ENCODE measurements at places on chromosomes 7 and 10.

DNA sequence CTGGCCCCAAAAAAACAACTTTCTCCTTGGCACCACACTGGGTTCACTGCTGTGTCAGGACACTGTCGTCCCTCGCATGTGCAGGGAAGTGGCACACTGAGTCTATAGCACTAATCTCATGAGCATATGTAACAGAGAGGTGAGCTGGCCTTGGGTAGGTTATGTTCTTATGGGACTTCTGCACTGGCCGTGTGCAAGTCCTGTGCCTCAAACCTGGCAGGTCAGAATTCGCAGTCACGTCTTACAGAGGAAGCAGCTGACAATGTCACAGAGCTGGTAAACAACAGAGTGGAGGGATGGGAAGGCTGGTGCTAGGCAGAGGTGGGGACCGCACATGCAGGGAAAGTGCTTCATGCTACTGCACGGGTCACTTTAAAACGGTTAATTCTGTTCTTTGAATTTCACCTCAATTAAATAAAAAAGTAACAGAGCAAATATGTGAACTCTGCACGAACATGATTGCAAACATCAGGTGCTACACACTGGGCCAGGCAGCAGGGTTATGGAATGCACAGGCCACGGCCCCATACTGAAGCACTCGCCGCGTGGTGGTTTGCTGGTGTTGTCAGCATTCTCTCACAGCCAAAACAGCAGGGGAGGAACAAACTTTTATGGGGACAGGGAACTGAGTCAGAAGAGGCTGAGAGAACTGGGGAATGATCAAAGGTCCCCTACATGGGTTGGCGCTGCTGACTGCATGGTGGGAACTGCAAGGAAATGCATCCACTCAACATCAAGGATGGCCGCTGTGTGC lies 54.2 kb downstream of the VOPP1 start:
- no peak for DNase-seq

DNA sequence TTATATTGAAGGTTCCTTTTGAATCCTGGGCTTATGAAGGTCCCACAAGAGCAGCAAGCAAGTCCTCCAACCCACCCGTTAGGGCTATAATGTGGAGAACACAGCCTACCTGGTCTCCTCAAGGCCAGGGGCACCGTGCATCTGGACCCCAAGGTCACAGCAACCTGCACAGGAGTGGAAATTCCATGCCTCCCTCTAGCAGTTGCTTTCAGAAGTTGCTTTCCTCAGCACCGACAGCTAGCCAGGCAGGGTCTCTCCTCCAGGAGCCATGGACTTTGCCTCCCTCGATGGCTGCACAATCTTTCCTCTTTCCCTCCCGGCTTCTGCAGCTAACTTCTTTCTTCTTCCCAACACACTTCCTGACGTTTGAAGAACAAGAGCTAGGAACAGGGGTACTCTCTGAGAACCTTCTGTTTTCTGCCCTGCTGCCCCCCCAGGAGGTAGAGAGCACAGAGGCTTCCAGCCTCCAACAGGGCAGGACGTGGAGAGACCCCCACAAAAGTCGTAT lies 149.8 kb downstream of the PTPN20 start:
- no peak for DNase-seq

DNA sequence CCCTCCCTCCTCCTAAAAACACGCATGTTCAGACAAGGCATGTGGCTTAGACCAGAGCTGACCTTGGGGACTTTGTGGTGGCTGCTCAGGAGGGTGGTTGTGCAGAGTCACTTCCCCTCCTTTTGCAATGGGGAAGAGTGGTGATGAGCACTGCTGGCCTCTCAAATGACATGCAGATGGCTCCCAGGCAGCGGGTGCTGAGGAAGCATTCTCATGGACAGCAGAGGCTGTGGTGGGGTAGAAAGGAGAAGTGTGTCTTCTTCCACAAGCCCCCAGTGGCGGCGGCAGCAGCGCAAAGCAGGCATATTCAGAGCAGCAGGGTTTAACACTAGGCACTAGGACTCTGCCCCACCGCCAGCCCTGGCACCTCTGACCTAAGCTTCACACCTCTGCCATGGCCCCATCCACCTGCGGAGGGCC lies 105.9 kb upstream of the ANLN start:
- no peak for DNase-seq

- DNase-seq = no peak
These were observed 18.8 kb downstream of the REEP3 start for GRCh38 chr10:63539994-63540393.

DNA sequence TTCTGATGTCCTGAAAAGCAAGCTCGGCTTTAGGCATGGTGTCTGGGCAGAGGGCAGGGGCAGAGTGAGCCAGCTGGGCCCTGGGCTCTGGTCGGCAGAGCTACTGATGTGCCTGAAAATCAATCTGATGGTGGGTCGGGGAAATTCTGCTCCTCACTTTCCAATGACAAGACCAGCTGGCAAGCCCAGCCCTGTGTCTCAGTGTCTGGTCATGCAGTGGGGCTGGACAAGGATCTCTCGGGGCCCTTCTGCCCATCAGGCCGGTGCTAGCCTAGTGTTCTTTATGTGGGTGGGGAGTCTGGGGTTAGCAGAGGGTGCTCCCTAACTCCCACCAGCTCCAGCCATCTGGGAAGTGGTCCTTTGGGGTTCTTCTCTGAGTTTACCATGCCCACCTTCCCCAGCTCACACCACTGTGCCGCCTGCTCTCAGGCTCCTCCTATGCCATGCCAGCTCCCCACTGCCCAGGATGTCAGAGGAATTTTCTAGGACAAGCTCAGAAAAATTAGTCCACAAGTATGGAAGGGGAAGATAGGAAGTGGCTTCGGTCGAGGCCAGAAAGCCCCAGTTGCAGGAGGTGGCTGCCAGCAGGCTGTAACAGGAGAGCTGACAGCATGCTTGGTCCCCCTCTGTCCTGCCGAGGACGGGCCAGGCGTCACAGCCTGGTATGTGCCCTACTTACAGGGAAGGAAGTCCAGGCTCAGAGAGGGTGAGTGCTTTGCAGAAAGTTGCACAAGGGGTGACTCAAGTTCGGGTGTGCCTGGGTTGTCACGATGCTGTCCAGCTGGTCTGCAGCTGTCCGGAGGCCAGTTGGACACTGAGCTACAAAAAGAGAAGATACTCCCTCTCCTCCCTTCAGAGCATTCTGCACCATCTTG lies 135.2 kb downstream of the ADCY1 start:
- no peak for DNase-seq

- no peak for DNase-seq
These were observed 106.3 kb downstream of the KLF6 start for GRCh38 chr10:3678629-3679227.

- no peak for DNase-seq
These were observed 204.3 kb downstream of the SFMBT2 start for GRCh38 chr10:7206412-7207100.

GRCh38 chr7:16667355-16667754 lies 21.4 kb downstream of the BZW2 start:
- DNase-seq = no peak

DNA sequence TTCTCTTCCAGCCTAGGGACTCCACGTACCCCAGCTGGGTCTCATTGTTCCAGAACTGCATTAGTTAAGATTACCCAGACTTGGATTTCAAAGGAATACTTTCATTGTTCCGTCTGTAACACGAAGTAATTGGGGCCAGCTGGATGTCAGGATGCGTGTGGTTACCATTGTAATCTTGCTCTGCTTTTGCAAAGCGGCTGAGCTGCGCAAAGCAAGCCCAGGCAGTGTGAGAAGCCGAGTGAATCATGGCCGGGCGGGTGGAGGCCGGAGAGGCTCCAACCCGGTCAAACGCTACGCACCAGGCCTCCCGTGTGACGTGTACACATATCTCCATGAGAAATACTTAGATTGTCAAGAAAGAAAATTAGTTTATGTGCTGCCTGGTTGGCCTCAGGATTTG lies 21.0 kb downstream of the LRRC17 start:
- DNase-seq = no peak

GRCh38 chr7:50610521-50611277 lies 45.5 kb upstream of the DDC start:
- no peak for DNase-seq

- no peak for DNase-seq
These were observed 63.2 kb upstream of the FGFR2 start for GRCh38 chr10:121661451-121661851.

DNA sequence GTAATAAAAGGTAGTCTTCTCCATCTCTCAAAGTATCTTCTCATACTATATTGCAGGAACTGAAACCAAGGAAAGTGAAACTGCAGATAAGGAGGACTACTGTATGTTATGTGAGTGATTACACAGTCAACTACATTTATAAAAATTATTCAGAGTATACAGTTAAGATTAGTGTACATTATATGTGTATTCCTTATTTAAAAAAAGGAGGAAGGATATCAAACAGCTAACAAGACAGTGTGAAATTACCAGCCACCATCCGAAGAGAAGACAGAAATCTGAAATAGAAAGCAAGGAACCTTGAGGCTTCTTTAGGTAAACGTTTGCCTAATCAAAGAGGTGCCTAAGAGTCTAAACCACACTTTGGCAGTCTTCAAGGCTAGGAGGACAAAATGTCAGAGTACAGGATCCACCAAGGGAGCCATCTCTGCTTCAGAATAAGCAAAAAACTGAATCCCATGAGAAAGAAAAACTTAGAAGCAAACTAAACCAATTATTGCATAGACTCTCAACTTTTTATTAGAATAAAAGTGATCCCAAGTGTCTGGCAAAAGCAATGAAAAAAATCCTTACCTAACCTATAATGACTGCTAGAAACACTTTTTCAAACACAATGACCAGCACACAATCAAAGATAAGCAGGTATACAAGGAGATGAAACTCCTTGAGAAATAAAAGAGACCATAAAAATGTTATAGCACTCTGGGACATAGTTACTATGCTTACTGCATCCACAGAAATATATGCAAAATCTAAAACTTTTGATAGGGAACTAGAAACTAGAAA lies 6.4 kb downstream of the USP6NL start:
- no peak for DNase-seq

Measured in NCI-H748 treated with DMSO at 0.1 percent for 48 hours (cell line).